ENCODE measurements at places on chromosomes 2 and 18.

DNA sequence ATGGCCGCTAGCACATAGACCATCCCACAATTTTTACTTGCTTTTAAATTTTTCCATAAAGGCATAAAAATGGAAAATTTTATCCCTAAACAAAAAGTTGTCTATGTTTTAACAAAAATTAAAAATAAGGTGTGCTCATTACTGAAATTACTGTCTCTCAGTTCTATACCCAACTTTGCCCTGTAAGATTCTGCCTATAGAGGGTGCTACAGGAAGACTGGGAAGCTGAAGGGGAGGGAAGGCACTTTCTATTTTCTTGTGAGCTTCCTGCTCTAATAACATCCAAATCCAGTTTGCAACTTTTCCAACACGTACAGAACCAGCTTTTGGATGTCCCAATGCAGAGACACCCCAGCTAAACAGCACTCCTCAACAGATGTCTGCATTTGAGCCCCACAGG is 666.9 kb downstream of the PLCL1 start:
- no peak for DNase-seq

- DNase-seq, result no peak
Measured at GRCh38 chr2:167264380-167264779, 376.1 kb downstream of the XIRP2 start.

DNA sequence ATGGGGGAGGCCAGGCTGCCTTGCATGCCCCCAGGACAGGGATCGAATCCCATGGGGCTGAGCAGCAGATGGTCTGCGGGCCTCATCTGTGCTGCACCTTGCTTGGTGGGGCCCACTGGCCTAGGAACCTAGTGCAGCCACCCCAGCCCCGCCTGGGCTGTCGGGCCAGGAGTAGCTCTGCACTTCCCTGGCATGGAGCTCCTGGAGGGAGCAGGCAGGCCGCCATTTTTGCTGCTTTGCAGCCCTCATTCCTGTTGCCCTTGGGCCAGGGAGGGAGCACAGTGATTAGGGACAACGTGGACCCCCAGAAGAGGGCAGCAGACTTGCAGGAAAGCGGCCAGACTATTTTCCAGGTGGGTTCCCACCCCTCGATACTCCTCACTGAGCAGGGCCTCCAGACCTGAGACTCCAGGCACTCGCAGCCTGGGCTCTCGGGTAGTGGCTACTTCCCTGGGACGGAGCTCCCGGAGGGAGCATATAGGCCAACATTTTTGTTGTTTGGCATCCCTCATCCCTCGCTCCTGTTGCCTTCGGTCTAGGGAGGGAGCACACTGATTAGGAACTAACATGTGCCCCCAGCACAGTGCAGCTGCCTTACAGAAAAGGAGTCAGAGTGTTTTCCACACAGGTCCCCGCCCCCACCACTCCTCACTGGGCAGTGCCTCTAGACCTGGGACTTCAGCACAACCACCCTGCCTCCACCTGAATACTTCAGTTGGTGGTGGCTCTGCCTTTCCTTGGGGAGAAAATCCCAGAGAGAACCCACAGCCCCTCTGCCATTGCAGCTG is 99.5 kb downstream of the MAIP1 start:
- no peak for DNase-seq

- no peak for DNase-seq
Measured at GRCh38 chr2:197234671-197235191, 75.8 kb downstream of the ANKRD44 start.

GRCh38 chr2:157193461-157193860 is 64.0 kb upstream of the GALNT5 start:
- DNase-seq, result no peak

- DNase-seq, result no peak
Measured at GRCh38 chr2:28568533-28568932, 72.7 kb downstream of the PLB1 start.

- DNase-seq, result no peak
Measured at GRCh38 chr2:203739351-203739750, 32.9 kb downstream of the CD28 start.

- DNase-seq, result no peak
Measured at GRCh38 chr18:37845498-37845897, 279.9 kb upstream of the CELF4 start.
